ENCODE measurements at places on chromosomes 1 and 21.

- DNase-seq = peak; percentile 34
These were observed 89.7 kb downstream of the MAGI3 start for GRCh38 chr1:113479713-113480676.

GRCh38 chr1:12556368-12556930, 61.6 kb downstream of the DHRS3 start:
- no peak for DNase-seq

- DNase-seq = peak; percentile 83
These were observed 16.6 kb upstream of the LEMD1 start for GRCh38 chr1:205438213-205439158.

- no peak for DNase-seq
These were observed at the start of gene PAX7 for GRCh38 chr1:18630511-18631495. PAX7 (plus strand) TSS chr1:18630846; CDS start chr1:18631604, 758 bp downstream.

- peak; percentile 13 for DNase-seq
These were observed at the start of gene VCAM1 for GRCh38 chr1:100719490-100719889. VCAM1 (plus strand) TSS chr1:100719742; CDS start chr1:100719861, 119 bp downstream.

GRCh38 chr1:160885042-160885441, at the start of gene ITLN1:
ITLN1 (minus strand) TSS chr1:160885180; CDS start chr1:160884877, 303 bp downstream.
- no peak for DNase-seq

DNA sequence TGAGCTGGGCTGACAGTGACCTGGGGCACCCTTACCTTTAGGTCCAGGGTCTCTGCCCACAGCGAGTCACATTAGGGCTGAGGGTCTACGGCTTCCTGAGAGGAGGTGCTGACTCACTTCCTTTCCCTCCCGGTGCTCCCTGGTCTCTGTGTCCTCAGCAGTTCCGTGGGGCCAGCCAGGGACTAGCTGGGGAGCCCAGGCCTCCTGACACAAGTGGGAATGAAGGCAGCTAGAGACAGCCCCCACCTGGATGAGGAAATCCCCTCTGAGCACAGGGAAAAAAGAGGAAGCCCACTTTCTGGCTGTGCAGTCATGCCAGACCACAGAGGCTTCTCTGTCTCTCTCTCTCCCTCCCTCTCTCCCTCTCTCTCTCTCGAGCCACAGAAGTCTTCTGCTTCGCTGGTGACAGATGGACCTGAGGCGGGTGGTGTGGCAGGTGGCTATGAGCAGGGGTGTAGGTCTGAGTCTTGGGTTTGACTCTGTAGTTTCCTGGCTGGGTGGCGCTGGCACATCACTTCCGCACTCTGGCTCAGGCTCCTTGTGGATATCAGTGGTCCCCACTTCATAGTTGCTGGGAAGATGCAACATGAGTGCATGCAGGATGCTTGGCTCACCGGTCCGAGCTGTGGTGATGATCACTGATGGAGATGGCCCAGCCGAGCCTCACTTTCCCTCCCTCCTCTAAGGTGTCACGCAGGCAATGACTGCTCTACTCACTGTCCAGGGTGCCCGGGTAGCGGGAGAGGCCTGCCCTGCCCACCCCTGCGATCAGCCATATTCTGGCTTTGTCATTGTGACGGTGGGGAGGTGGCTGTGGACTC, 3.5 kb downstream of the SLC66A1 start:
- no peak for DNase-seq

GRCh38 chr1:235102993-235103411, 25.6 kb downstream of the TOMM20 start:
- no peak for DNase-seq

DNA sequence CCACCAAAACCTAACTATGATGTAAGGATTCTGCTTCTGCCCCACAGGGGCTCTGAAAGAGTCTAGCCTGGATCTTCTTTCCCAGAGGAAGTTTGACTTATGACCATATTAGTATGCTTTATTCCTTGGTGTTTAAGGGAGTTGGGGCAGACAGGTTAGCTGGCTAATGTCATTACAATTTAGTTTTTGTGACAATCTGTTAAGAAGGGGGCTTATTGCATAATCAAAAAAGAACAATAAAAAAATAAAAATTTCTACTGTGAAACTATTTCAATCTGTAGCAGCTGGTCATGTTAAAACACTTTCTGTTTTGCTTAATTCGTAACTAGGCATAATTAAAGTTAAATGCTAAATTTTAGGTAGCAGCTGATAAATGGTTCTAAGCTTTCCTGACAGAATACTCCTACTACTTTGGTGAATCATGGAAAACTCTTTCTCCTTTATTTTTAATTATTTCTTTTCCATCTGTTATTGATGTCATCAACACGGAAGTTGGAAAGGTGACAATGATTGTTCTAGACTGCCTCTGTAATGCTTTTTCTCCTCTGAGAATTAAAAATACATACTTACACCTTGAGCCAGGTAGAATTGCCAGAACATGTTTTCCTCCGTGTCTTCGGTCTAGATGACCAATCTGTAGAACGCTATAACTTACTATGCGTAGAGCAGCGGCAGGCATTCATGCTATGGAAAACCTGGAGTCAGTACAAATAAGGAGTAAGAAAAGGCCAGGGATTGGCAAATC, 18.6 kb downstream of the DYRK3 start:
- DNase-seq = no peak

- DNase-seq = no peak
These were observed 91.1 kb upstream of the ADAMTS5 start for GRCh38 chr21:27057997-27058396.

DNA sequence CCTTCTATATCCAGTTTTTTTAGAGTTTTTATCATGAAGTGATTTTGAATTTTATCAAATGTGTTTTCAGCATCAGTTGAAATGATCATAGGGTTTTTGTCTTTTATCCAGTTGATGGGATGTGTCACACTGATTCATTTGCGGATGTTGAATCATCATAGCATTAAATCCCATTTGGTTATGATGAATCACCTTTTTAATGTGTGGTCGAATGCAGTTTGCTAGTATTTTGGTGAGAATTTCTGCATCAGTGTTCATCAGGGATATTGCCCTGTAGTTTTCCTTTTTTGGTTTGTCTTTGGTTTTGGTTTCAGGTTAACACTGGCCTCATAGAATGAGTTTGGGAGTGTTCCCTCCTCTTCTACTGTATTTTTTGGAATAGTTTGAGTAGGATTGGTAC, 80.3 kb downstream of the DIRAS3 start:
- DNase-seq = no peak

- no peak for DNase-seq
These were observed 25.2 kb upstream of the KIF26B start for GRCh38 chr1:245129319-245130240.

DNA sequence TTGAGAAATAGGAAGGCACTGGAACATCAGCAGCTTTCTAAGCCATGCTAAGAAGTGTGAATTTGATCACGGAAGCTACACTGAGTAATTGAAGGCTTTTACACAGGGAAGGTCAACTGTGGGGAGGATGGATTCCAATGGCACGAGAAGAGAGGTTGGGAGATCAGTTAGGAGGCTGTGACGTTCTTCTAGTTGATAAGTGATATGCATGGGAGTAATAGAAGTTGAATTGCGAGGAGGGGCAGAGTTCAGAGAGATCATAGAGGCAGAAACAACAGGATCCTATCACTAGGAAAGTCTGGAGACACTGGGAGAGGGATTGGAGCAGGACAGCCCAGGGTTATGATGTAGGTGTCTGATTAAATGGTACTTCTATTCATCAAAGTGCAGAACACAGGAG, 16.2 kb downstream of the LMOD1 start:
- peak; percentile 76 for DNase-seq

DNA sequence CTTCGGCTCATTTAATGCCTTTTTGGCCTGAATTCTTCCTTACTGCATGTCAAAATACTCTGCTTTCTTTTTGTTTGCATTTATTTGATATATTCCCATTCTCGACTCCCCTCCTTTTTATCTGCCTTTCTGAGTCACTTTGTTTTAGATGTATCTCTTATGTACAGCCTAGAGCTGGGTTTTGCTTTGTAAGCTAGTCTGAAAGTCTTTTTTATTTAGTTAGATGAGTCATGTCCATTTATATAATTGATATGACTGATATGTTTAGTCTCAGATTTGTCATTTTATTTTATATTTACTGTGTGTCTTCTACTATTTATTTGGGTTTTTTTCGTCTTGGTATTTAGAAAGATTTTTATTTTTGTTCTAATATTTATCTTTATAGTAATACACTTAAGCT, 33.6 kb upstream of the GNG5 start:
- DNase-seq = no peak

GRCh38 chr1:227886503-227886961, 61.2 kb downstream of the WNT9A start:
- no peak for DNase-seq

DNA sequence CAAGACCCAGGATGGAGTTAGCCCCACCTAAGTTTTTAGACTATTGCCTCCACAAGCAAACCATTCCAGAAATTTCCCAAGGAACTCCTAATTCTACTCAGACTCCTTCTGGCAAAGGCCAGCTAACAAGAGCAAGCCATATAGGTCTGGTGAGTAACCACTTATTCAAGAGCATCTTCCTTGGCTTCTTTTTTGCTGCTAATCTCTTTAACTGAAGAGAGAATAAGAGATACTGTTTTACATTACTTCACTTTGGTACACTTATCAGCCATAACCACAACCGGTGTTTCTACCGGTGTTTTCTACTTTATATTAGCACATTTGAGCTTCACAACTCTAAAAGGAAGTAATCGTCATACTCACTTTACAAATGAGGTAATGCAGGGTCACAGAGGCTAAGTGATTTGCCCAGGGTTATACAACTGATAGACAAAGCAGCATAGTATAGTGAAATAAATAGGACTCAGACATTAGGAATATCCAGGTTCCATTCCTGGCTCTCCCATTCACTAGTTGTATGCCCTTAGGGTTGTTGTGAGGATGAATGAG, 1.7 kb upstream of the EPS15 start:
- peak; percentile 51 for DNase-seq
